ENCODE measurements at places on chromosomes 1 and 21.

DNA sequence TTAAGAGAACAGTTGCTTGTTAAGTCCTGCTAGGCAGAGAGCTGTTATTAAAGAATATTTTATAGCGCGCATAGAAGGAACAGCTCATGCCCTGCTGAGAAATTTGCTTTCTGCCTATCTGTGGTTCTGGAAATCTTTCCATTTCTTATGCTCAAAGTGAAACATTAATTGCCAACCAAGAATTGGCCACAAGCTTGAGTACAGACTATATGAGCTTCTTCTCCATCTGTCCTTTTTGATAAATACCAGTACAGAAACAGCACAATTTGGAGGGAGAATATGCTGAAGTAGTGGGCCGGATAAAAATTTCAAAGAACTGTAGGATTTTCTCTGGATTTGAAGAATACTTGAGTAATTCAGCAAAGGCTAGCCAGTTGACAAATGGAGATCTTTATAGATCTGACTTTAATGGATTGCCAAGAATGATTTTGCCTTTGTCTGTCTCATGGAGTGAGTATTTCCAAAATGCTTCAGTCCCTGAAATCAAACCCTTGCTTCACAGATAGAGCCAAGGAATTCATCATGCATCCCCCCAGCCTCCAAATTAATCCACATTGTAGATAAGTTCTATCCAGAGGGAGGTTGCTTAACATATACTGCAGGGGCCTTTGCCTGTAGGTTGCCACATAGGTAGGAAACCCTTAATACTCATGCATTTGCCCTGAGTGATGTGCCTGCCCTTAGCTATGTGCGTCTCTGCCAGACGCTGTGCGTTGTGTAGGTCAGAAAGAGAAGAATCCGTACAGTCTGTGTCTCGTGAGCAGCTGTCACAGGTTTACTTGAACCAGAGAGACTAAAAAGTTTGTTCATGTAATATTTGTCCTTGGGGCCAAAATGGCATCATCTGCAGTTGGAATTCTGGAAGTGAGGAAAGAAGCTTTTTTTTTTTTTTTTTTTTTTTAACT lies 44.2 kb downstream of the SMYD2 start:
- DNase-seq: no peak

GRCh38 chr21:45334591-45335081 lies 46.9 kb upstream of the POFUT2 start:
- DNase-seq: no peak

GRCh38 chr1:159937054-159937750 lies 8.2 kb downstream of the IGSF9 start:
- DNase-seq: no peak

DNA sequence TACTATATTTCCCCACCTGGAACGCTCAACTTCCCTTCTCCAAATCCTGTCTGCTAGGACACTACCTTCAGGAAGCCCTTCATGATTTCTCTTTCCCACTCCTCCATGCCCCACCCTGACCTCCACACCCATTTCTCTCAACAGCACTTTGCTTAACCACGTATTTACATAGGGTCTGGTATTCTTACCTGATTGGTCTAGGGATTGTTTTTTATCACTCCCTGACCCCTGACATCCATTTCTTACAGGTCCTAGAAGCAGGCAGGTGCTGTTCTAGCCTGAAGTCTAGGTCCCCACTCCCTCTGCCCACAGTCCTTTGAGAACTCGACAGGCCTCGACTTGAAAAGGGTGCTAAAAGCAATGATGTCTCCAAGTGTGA lies 47.5 kb downstream of the DMAP1 start:
- DNase-seq: no peak
